Stimulated activated CD4-positive, alpha-beta T cell treated with anti-CD3 and anti-CD28 coated beads, Interleukin-15, amount 100 ng/mL, for 1 hour (primary cell): ENCODE measurements at places on chromosomes 2 and 18.

DNA sequence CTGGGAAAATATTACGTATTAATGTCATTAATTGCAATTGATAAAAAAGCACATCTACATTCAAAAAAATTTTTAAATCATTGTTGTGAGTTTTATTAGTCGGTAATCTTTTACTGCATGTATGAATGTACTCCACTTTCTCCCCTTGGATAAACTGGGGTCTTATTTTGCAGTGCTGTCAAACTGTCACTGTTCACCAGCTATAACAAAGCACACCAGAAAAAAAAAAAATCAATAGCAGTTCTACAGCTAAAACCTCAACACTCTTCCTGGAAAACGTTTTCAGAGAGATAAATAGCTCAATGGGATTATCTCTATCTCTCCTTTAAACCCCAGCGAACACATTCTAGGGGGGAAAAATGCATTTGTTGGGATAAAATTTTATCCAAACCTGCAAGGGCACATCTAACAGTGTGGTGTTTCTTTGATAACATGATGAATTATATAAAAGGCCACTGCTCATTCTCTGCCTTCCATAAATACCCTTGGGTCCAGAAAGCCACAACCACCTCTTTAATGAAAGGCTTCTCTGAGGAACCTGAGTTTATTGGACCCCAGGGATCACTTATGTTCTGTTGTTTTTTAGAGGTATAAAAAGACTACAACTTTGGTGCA is 219.9 kb downstream of the CDH20 start:
- DNase-seq = no peak

- no peak for DNase-seq
Measured at GRCh38 chr18:31558567-31558966, 33.1 kb upstream of the TTR start.

GRCh38 chr2:149167001-149167780 is 128.7 kb downstream of the LYPD6B start:
- DNase-seq = no peak

DNA sequence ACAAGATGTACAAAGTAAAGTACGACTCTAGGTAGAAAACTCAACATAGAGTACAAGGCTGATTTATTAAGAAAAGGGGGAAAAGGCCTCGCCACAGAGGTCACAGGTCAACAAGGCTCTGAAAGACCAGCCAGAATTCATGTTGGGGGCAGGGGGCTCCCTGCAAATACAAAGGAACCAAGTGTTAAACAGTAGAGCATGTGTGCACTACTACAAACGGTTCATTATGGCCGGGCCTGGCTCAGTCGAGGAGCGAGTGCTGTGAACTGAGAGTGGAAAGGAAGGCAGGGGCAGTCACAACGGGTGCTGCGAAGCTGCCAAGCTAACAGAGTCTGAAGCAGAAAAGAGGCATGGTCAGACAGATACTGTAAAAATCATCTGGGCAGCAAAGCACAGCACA is 77.1 kb downstream of the MBOAT2 start:
- DNase-seq = no peak

- DNase-seq = no peak
Measured at GRCh38 chr2:68368654-68369336, 3.7 kb downstream of the PLEK start.

DNA sequence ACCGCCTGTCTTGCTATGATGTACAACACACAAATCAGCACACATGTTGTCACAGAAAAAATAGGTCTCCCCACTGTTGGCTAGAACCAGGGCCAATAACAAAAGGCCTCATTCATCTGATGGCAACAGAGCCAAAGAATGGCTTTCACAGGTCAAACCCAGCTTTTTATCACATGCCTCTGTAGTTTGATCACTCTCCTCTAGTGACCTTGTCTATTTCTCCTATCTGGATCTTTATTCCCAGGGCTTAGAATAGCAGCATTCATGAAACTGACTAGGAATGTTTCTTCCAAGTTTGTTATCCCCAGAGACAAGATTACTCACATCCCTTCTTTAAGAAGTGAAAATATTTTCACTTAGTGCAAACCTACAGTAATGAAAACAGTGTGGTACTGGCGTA is 285.8 kb upstream of the GYPC start:
- no peak for DNase-seq

DNA sequence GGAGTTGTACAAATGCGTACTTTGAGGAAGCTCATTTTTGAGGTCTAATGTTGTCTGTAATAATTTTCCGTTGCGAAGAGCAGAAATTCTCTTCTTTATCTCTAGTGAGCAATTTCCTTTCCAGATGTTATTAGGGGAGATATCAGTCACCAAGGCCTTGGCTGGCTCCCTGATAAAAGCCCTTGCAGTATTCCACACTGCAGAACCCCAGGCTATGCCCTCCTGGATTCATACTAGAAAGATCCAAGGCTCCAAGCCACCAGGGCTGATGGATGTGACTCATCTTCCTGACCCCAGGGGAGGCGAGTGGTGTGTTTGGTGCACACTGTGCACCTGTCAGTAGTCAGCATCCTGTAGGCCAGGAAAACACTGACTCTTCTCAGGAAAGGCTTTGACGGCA is 34.7 kb downstream of the INO80C start:
- no peak for DNase-seq

GRCh38 chr2:41024816-41025215 is 572.9 kb upstream of the SLC8A1 start:
- DNase-seq = no peak
